ENCODE measurements at places on chromosomes 3 and 15.

GRCh38 chr15:28981351-28981720 is 95.6 kb downstream of the APBA2 start:
- DNase-seq, result no peak

DNA sequence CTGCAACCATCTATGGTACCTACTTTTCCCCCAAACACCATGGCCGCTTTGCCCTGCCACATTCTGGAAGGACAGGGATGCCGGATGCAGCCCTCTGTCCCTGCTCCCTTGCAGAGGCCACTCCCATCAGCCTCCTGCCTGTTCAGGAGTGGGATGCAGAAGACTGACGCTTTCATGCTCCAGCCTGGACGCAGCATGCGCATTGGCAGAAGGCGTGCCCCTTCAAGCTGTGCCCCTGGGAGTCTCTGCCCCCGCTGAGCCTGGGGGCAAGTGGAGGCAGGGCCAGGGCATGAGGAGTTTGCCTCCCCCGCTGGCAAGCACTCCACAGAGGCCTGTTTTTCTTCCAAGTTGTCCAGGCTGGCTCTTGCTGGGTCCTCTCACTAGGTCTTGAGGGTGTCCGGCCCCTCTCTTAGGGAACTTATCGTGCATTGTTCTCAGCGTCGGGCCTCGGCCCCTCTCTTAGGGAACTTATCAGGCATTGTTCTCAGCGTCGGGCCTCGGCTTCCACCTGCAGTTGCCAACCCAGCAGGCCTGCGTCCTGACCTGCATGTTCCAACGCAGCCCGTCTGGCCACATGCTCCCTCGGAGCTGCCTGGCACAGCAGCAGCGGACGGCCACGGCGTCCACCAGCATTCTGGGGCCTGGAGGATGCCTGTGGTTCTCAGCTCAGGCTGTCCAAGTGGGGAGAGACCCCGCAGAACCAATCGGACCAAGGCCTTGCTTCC is 14.6 kb upstream of the SNRPA1 start:
- DNase-seq, result no peak

DNA sequence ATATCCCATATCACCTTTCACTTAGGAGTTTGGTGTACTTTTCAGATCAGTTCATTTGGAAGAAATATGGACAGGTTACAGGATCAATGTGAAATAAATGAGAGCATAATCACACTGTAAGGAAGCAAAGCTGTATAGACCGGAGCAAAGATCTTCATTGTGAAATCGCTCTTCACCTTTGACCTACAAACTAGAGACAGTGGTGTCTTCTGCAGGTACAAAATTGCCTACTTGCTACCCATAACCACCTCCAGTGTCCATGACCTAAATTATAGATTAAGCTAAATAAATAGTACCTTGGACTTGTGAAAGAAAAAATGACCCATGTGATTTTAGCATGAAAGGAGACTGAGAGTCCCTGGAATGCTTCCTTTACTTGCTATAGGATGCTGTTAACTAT is 379.5 kb upstream of the SUCLG2 start:
- no peak for DNase-seq

DNA sequence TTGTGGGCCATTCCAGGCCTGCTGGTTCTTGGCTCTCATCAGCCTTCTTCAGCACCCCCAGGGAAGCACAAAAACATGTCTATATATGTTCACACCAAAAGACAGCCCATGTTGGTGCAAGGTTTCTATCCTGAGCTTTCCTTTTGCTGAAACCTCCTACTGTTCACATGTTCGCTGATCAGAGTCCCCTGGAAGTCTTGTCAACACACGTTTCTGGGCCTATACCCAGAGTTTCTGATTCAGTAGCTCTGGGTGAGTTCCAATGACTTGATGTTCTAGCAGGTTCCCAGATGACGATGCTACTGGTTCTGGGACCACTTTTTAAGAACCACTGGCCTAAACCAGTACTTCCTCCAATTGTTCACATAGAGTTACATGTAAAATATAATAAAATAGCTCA is 46.0 kb downstream of the SUCNR1 start:
- DNase-seq, result no peak

DNA sequence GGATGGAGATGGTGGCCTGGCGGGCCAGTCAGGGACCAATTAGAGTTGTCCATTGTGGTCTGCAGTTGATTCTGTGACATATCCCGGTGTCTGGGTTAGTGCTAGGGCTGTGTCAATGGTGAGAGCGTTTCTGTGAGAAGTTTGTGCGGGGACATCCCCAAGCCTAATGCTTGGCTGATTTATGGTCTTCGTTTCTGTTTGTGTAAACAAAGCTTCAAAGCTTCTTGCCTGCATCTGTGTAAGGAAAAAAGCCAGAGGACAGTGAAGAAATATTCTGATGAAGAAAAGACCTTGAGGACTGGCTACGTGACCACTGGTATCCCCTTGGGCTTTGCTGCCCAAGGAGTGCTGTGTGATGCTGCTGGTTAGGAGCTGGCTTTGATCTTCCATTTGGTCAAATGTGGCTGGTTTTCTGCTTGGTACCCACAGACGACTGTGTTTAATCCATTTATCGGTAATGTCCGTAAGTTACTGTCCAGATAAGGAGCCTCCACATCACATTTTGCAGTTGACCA is 74.6 kb upstream of the LRTM1 start:
- DNase-seq, result no peak

- no peak for DNase-seq
Observed at GRCh38 chr3:103127098-103127630, 692.3 kb downstream of the ZPLD1 start.

- DNase-seq, result no peak
Observed at GRCh38 chr3:143360244-143360643, 240.7 kb downstream of the CHST2 start.

GRCh38 chr15:85832394-85832793 is 37.7 kb upstream of the KLHL25 start:
- DNase-seq, result no peak

DNA sequence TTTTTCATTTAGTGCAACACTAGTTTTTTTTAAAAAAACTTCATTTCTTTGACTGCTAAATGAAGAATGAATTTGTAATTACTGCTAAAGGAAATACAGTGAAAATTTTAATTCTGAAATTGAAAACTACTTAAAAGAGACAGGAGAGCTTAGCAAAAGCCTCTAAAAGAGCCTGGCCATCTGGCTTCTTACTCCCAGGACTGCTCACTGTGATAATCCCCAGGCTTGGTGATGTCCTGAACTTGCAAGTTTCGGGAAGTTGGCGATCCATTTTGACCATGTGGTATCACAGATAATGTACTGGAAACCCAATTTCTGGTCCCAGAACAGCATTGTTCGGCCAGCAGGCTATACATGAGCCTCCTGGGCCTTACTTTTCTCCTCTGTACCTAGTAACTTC is 292.1 kb downstream of the FGF12 start:
- DNase-seq, result no peak

GRCh38 chr3:153038367-153038766 is 123.7 kb upstream of the RAP2B start:
- DNase-seq, result no peak

DNA sequence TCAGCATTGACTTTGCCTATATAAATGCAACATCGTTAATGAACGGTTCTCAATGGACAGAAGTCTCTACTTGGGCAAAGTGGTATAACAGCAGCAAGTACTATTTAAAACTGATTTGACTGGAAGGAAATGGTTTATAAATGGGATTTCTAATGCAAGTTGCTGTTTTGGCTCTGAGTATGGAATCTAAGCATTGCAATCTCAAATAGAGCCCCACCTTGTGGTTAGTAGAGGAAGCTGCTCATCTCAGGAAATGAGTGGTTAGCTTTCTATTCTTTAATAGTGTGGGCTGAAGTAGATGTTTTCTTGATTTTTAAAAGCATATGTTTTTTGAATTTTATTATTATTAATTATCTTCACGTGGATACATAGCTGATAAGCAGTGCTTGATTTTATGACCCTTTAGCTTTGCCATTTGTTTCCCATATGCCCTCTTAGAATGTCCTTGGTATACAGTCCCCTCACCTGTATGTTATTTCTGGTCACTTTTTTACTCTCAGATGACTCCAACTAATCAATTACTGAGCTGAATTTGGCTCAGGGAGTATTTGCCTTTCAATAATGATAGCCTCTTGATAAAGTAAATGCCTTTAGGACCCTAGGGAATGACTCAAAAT is 67.1 kb downstream of the OXSM start:
- no peak for DNase-seq

- no peak for DNase-seq
Observed at GRCh38 chr3:55947406-55947805, 460.3 kb upstream of the WNT5A start.

DNA sequence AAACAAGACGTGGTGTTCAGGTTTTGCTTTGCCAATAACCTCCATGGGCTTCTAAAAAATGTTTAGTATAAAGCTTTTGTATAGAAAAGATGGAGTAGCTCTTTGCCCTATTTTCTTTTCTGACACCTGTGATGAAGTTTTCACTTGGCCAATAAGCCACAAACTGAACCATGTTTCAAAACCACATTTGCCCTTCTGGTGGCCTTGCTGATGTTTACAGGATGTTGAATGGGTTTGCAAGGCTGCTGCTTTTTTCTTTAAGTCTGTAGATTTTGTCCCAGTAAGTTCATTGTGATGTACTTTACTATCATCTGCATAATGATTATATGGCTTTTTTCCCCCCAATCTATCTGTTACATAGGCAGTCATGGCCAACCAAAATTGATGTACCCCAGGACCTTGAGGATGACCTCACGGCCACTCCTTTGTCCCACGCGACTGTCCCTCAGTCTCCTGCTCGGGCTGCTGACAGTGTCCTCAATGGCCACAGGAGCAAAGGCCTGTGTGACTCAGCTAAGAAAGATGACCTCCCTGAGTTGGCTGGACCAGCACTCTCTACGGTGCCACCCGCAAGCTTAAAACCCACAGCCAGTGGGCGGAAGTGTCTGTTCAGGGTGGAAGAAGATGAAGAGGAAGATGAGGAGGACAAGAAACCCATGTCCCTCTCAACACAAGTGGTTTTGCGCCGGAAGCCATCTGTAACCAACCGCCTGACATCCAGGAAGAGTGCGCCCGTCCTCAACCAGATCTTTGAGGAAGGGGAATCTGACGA is 60.8 kb downstream of the SNRK start:
- no peak for DNase-seq

- DNase-seq, result no peak
Observed at GRCh38 chr15:67019884-67020520, 45.4 kb upstream of the SMAD3 start.

DNA sequence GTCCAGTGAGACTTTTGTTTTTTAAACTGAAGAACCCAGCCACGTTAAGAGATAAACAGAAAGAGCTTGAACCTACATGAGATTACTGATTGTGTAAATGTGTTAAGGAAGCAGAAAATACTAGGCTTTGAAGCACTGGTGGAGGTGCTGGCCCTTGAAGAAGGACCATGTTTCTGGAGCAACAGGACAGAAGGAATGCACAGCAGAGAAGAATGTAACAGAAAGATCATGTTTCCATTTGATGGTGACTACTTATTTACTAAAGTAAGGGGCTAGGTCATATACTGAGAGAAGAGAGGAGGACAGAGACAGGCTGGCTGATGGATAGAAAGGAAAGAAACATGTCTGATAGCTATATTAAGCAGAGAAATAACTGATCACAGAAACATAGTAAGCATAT is 88.8 kb downstream of the CLASP2 start:
- DNase-seq, result no peak

GRCh38 chr3:58404396-58404795 is 29.2 kb downstream of the PDHB start:
- no peak for DNase-seq

- no peak for DNase-seq
Observed at GRCh38 chr3:182786564-182787196, 6.6 kb upstream of the ATP11B start.

DNA sequence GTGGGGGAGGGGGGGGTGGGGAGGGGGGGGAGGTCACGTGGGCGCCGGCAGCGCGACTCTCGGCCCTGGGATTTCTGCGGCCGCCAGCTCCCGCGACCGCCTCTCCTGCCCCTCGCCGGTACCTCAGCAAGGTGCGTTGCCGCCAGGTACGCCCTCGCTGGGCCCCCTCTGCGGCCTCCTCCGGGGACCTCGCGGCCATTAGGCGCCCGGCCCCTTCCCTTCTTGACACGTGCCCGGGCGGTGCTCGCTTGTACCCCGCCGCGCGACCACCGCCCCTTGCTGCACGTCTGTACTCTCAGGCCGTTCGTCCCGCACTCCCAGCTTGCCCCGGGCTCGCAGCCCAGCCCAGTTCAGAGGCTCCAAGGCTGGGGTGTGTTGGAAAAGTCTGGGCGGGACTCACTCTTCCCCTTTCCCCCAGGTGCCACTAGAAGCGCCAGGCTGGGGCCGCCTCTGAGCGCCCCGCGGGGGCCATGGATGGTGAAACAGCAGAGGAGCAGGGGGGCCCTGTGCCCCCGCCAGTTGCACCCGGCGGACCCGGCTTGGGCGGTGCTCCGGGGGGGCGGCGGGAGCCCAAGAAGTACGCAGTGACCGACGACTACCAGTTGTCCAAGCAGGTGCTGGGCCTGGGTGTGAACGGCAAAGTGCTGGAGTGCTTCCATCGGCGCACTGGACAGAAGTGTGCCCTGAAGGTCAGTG is at the start of gene MAPKAPK3:
TSS of gene MAPKAPK3 (plus strand) at position 56 of the 696 bp plus-strand sequence. CDS start at position 471, 415 bp downstream.
- DNase-seq, result peak; percentile 28

- no peak for DNase-seq
Observed at GRCh38 chr3:195806211-195806915, 5.4 kb downstream of the MUC4 start.

GRCh38 chr15:63969652-63970421 is 76.4 kb downstream of the DAPK2 start:
- no peak for DNase-seq

DNA sequence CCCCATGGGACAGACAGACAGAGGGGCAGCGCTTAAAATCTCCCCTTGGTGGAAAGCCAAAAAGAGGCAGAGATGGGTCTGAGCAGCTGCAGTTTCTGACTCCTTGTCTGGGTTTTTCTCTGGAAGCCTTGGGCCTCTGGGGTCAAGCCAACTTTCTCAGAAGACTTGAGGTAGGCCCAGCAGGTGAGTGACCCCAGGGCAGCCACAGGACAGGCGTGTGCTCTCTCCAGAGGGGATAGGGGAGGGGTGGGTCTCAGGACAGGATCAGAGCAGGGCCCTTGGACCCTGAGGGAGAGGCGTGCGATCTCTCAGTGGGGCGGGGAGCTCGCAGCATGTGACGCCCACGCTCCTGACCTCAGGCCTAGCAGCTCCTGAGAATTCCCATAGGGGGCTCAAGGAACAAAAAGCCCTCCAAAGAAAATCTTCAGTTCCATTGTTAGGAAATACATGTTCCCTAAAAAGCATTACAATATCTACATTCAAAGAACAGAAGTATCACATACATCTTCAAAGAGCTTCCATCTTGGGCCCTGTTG is 34.6 kb upstream of the DUSP7 start:
- DNase-seq, result no peak

DNA sequence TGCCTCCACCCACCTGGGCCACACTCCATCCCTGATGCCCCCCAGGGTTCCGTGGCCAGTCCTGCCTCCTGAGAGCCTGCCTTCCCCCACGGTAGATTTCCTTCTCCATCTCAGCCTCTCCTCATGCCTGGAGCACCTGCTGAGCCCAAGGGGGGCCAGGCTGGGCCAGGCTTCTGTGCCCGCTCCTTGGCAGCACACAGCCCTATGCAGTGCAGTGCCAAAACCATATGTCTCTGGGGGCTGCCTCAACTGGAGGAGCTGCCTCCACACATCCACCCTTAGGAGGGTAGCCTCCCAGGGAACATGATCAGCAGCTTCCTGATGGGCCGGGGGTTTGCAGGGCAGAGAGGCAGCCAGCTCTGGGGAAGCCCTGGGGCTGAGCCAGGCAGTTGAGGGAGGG is 24.6 kb upstream of the GATA2 start:
- no peak for DNase-seq

All from stimulated activated CD4-positive, alpha-beta T cell treated with anti-CD3 and anti-CD28 coated beads, Interleukin-15, amount 100 ng/mL, for 1 hour (primary cell).